Activated naive CD4-positive, alpha-beta T cell treated with anti-CD3 and anti-CD28 coated beads, Interleukin-2, amount 50 U/mL, for 72 hours (primary cell): ENCODE measurements at places on chromosomes 13 and 19.

- peak; percentile 62 for DNase-seq
Measured at GRCh38 chr19:34676697-34677385, at the start of gene SCGB2B2. TSS of gene SCGB2B2 (minus strand) at chr19:34677159. CDS start at chr19:34594563, 82,596 bp downstream.

DNA sequence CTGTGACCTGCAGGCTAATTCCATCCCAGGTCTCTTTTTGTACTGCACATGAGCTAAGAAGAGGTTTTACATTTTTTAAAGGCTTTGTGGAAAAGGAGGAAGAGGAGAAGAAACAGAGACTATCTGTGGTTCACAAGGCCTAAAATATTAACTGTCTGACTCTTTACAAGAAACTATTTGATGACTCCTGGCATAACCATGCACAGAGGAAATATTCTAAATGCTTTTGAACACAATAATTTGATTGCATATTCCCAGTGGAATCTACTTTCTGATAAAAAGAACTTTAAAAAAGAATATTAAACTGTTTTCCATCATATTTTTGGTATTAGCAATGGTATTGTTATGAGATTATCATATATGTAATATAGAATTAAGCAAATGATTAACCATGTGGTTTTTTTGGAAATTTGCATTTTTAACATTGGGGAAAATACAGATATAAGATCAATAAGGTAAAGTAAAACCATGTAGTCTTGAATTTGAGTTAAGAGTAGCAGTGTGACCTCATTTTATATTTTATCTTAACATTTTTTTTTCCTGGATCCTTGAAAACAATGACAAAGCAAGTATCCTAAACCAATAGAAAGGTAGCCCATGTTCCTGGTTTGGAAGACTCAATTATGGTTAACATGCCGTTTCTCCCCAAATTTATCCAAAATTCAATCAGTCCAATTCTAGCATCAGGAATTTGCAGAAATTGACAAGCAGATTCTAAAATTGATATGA lies 251.0 kb downstream of the UQCRFS1 start:
- DNase-seq: no peak

GRCh38 chr19:39408392-39409207 lies 2.0 kb downstream of the ZFP36 start:
- no peak for DNase-seq

DNA sequence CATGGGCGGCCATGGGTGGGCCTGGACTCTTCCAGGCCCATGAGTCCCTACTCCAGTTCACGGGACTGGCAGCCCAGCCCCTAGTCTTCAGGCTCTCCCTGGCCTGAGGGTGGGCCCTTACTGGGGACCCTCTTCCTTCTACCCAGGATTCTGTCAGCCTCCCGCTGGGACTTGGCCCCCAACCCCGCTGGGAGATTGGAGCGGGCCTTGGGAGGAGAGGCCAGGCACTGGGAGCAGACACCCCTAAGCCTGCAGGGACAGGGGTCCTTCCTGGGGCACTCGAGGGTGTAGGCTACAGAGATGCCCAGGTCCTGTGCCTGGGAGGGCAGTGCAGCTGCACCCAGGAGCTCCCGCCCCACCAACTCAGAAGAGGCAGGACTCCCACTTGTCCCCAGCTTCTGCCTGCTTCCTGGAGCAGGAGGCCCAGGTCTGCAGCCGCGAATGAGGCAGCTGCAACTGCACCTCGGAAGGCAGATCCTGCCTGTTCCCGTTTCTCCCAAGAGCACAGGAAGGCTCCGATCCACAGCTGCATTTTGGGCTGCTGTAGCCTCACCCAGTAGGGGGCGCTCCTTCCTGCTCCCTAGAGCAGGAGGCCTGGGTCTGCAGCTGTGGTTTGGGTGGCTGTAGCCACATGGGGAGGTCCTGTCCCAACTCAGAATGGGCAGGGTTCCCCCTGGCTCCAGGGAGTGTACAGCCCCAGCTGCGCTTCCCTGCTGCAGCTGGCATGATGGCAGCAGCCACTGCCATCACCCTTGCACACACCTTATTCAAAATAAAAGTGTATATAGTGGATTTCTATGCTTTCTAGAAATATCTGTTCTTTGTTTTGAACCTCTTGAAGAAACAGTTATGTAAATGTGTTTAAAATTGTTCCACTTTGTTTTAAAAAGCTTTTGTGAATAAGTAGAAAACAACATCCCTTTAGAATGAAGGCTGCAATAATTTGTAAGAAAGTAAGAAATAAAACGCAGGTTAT lies 46.8 kb downstream of the TEX26 start:
- no peak for DNase-seq

- DNase-seq: no peak
Measured at GRCh38 chr13:112057736-112058518, 9.0 kb upstream of the SOX1 start.

- DNase-seq: no peak
Measured at GRCh38 chr19:4430760-4431159, 26.8 kb downstream of the UBXN6 start.

GRCh38 chr13:106986033-106986484 lies 418.1 kb upstream of the ARGLU1 start:
- no peak for DNase-seq

- DNase-seq: no peak
Measured at GRCh38 chr19:2330632-2331284, 2.3 kb downstream of the SPPL2B start.

GRCh38 chr13:75906315-75906714 lies 270.2 kb downstream of the LMO7 start:
- no peak for DNase-seq

DNA sequence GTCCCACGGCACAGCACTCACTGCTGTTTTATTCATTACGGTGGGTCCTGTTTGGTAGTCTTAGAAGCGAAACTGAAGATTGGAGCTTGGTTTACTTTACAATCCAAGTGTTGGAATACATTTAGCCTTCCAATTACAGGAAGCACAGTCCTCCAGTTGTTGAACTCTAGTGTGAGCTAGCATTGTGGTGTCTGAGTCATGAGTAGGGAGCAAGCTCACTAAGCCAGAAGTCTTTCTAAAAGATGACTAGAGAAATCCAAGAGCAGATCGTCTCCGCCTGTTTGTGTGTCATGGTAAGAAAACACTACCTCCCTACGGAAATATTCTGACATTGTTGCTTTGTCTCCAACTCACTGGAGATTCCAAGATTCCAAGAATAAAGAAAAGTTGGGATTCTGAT lies 10.1 kb upstream of the SHISA2 start:
- no peak for DNase-seq

DNA sequence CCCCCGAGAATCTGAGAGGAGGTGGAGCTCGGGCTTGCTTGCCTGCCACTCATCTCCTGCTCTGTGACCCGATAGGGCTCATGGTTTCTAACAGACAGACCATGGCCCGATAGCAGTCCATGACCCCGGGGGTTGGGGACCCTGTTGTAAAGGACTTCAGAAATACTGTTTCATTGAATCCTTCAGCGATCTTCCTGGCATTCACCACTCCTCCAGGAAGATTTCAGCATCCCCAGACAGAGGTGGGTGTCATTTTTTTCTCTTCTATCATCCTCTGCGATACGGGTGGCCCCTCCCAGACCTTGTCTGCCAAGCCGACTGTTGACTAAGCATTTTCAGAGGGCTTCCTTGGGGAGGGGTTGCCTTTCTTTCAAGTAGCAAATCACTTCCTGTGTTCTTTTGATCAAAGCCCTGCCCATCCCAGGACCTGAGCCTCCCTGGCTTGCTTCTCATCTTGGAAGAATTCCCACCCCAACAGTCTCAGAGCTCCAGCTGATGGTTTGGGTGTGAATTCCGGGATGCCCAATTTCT lies 1.7 kb downstream of the MYO1F start:
- no peak for DNase-seq

GRCh38 chr19:23774524-23774971 lies 15.9 kb upstream of the ZNF681 start:
- no peak for DNase-seq

- DNase-seq: no peak
Measured at GRCh38 chr19:35205733-35206323, 22.7 kb downstream of the FAM187B start.

GRCh38 chr19:44891016-44891882 lies at the start of gene TOMM40:
TSS of gene TOMM40 (plus strand) at chr19:44891254. CDS start at chr19:44891416, 162 bp downstream.
- peak; percentile 65 for DNase-seq

DNA sequence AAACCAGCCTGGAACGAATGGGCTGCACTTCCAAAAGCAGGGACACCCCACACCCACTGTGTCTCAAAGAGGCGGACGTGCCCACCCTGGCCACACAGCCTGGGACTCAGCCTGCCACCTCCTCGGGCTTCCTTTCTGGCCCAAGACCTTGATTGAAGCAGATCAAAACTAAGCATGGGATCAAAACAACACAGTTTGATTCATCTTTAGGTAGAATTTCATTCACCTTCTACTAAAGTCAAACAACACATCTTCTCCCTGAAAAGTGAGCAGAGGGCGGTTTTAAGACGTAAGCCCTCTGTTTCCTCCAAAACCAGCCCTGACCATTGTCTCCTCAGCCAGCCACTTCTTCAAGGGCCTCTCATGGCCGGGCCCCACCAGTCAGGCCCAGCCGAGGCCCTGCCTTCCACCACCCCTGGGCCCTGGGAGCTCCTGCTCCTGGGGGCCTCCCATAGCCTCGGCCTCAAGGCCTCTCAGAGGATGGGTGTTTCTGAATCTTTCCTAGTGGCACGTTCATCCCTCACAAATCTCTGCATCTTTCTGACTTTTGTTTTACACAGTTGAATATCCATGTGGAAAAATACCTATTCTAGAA lies 6.3 kb upstream of the F10 start:
- no peak for DNase-seq

DNA sequence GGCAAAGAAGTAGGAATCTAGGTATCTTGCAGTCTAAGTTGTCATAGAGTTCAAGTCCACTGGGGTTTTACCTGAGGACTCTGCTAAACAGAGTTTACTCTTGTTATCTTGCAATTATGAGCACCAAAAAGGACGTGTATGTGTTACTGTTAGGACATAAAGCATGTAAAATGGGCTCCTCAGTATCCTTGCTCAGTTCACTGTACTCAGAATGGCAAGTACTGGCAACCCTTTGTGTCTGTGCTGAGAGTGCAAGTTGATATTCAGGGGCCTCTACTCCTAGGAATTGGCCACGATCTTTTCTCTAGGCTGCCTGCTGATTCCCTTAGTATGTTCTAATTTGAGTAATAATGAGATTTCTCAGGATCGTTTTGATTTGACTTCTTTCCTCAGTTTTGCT lies 13.3 kb downstream of the TDRD3 start:
- DNase-seq: no peak

- DNase-seq: no peak
Measured at GRCh38 chr19:35478794-35479677, 11.2 kb downstream of the KRTDAP start.

DNA sequence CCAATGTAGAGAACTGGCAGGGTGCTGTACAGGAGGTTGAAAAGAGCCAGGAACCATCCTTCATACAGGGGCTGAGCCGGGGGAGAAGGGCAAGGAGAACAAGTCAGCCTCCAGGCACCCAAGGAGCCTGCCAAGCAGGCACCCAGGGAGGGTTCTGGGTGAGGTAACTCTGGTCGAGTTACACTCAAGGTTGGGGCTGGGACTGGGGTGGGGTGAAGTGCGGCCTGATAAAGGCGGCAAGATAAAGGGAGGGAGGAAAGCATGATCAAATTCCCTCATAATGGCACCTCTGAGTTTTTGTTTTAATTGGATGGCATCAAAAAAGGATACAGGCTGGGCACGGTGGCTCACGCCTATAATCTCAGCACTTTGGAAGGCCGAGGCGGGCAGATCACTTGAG lies 25.0 kb downstream of the ATP8B3 start:
- no peak for DNase-seq

GRCh38 chr13:35472323-35472881 lies 4.1 kb downstream of the MAB21L1 start:
- DNase-seq: no peak

GRCh38 chr19:29623726-29624488 lies 17.8 kb downstream of the POP4 start:
- peak; percentile 62 for DNase-seq

DNA sequence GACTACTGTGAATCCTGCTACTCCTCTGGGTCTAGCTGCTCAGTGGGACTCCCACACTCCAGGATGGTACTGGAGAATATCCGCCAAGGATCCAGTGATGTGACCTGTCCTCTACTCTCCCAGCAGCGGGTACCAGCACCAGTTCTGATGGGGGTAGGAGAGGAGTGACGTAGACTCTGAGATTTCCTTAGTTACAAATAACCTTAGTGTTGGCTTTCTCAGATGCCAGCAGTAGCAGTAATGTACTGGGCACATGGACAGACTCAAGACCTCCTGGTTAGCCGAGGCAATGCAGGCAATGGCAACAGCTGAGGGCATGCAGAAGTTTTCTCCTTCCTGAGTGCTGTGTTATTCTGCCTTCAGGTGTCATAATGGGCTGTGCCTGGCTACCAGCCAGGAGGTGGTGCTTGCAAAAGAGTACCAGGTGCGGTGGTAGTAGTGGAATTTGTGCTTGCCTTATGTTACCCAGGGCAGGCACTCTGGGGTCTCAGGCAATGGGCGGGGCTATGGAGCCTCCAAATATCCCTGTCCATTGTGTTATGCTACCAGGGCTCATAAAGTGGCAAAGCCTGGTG lies 105.3 kb upstream of the KLF5 start:
- DNase-seq: no peak

- DNase-seq: no peak
Measured at GRCh38 chr13:105219651-105220050, 1315.8 kb downstream of the EFNB2 start.

- no peak for DNase-seq
Measured at GRCh38 chr13:85651440-85651839, 147.8 kb downstream of the SLITRK6 start.

- DNase-seq: no peak
Measured at GRCh38 chr13:44229371-44230030, 144.1 kb upstream of the SERP2 start.

- DNase-seq: no peak
Measured at GRCh38 chr19:8064911-8065874, 12.6 kb downstream of the CCL25 start.

DNA sequence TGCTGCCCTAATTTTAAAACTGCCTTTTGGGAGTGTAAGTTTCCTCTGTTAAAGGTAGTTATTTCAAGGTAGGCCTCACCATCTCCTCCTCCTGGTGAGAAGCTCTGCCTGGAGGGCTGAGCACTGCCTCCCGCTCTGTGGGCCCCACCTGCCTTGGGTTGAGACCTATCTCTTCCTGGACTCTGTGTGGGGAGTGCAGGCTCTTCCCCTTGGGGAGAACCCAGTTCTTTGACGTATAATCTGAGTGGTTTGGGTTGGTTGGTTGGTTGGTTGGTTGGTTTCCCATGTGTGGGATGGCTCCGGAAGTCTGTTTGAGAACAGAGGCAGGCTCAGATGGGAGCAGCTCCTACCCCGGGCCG lies 39.1 kb downstream of the ACTN4 start:
- no peak for DNase-seq

GRCh38 chr13:29160862-29161261 lies 340.7 kb downstream of the MTUS2 start:
- no peak for DNase-seq

DNA sequence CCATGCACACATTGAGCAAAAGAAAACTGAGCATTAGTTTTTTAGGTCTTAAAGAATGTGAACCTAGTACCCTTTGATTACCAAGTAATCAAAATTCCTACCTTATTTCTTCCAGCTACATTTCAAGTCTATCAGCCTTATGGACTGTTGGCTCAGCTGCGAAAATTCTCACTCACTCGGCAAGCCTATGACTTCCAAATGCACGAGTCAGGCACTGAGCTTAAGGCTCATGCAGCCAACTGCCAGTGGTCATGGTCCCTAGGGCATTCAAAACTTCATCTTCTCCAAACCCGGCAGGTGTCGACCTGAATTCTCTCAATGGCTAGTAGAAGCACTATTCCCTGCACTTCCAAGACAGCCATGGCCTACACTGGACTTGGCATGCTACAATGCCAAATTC lies 41.2 kb downstream of the RUBCNL start:
- no peak for DNase-seq

- no peak for DNase-seq
Measured at GRCh38 chr19:3499738-3500428, 591 bp downstream of the DOHH start.

- no peak for DNase-seq
Measured at GRCh38 chr13:104357174-104357573, 1291.0 kb upstream of the SLC10A2 start.
